ENCODE measurements at places on chromosomes 16 and 17.

DNA sequence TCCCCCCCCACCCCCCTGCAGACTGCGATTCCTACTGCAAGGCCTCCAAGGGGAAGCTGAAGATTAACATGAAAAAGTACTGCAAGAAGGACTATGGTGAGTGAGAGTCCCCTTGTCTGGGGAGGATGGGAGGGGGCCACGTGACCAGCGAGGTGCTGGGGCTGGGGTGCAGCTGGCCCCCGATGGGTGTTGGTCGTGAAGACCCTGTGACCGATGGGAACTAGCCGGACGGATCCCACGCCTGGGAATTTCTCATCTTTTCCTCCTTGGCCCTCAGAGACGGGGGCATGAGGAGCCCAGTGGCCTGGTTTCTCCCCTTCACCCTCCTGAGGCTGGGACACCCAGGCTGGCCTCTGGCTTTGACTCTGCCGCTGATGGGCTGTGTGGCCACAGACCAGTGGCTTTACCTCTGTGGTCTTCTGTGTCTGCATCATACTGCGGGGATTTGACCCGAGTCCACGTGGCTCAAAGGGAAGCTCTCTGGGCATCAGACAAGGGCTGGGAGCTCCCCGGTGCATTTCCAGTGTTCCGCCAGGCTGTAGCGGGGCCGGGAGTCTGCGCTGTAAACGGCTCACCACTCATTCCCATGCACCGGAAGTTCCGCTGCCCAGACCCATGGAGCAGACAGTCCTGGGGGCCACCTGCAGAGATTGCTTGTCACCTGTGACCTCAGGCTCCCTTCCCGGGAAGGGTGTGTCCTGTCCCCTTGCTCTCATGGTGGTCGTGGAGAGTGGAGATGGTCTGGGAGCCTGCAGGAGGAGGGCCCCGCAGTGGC is 200.0 kb downstream of the NTN1 start:
- DNase-seq: no peak

GRCh38 chr16:72999541-73000019 is 48.3 kb downstream of the ZFHX3 start:
- no peak for DNase-seq

- DNase-seq: no peak
These were observed 112.6 kb upstream of the IRX5 start for GRCh38 chr16:54817940-54818574.

DNA sequence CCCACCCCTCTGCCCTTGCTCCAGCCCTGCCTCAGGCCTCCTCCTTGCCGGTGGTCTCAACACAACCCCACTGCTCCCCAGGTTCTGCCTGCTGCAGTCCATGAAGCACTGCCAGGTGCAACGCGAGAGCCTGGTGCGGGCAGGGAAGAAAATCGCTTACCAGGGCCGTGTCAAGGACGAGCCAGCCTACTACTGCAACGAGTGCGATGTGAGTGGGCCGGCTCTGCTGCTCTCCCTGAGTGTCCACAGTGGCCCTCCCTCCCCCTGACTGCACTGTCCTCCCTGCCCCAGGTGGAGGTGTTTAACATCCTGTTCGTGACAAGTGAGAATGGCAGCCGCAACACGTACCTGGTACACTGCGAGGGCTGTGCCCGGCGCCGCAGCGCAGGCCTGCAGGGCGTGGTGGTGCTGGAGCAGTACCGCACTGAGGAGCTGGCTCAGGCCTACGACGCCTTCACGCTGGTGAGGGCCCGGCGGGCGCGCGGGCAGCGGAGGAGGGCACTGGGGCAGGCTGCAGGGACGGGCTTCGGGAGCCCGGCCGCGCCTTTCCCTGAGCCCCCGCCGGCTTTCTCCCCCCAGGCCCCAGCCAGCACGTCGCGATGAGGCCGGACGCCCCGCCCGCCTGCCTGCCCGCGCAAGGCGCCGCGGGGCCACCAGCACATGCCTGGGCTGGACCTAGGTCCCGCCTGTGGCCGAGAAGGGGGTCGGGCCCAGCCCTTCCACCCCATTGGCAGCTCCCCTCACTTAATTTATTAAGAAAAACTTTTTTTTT is 1.8 kb upstream of the TMEM88 start:
- DNase-seq: no peak

DNA sequence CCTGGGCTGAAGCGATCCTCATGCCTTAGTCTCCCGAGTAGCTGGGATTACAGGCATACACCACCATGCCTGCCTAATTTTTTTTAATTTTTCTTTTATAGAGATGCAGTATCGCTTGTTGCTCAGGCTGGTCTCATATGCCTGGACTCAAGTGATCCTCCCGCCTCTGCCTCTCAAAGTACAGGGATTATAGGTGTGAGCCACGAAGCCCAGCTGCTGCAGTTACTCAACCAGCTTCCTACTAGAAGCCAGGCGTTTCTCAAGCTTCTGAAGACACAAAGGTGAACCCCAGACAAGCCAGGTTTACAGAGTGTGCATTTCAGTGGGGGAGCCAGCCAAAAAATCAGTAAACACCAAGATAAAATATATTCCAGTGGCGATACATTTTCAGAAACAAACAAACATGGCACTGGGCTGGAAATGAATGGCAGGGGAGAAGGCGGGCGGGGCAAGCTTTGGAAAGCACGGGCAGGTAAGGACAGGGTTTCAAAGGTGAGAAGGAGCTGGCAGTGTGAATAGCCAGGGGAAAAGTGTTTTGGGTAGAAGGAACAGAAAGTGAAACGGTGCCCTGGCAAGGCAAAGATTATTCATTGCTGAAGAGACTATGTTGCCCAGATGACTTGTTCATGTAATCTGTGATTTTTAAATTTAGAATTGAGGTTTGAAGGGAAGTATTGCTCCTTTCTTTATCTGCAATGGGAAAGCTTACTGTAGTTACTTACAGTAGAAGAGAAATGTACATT is 471.1 kb downstream of the WWOX start:
- DNase-seq: no peak

- no peak for DNase-seq
These were observed 42.8 kb upstream of the RAI1 start for GRCh38 chr17:17638467-17638866.

Data from activated CD4-positive, alpha-beta T cell treated with anti-CD3 and anti-CD28 coated beads, Interleukin-2, amount 10 ng/mL, durations not matched to agents 7 days and 5 days (primary cell).